Stimulated activated CD8-positive, alpha-beta memory T cell treated with anti-CD3 and anti-CD28 coated beads, Interleukin-7, amount 100 ng/mL, for 1 hour (primary cell): ENCODE measurements at places on chromosomes 7 and 10.

DNA sequence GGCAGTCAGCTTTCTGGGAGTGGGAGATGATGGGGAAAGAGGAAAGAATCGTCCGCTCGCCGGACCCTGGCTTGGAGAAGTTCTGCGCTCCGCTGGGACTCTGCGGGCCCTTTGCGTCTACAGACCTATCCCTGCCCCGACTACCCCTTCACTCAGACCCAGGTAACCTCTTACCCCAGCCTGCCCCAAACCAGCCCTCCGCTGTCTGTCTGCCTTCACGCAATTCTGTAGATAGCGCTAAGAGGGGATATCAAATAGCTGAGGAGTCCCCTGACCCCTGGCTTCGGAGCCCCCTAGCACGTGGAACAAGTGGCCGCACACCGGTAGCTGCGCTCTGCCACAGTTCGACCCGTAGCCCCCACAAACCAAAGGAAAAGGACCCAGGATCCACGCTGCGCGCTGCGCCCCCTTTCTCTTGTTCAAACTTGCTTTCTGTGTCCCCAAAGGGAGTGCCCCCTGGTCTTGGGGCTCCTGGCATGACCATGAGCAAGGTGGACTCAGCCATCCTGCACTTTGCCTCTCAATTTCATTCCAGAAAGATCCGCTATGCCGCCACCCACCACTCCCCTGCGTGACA is 7.0 kb downstream of the HOXA4 start:
- DNase-seq: no peak

DNA sequence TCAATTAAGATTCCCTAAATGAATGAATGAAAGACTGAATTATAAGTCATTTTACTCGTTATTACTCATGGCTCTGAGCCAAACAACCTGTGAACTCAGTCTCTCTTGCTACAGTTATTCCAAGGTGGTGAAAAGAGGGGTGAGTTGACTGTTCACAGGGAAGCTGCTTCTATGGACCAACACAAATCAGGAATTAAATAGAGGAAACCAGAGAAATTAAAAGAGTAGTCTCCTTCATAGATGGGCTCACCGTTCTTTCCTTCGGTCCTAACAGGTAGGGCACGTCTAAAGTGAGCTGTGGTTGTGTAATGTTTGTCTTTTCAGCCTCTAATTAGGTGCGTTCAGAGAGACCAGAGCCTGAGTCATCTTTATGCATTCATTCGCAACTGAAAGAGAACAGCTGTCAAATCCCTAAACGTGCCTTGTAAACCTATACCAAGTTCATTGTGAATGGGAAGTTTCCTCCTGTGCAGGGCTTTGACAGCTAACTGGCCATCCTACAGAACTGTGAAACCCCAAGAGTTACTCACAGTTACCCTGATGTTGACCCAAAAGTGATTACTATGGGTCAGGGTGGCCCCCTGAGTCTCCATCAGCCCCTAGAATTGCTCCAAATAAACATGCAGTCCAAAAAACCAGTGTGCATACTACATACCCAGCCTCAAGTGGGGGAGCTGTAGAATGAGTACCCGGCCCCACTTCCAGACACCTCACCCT is 18.2 kb upstream of the C10orf53 start:
- no peak for DNase-seq

DNA sequence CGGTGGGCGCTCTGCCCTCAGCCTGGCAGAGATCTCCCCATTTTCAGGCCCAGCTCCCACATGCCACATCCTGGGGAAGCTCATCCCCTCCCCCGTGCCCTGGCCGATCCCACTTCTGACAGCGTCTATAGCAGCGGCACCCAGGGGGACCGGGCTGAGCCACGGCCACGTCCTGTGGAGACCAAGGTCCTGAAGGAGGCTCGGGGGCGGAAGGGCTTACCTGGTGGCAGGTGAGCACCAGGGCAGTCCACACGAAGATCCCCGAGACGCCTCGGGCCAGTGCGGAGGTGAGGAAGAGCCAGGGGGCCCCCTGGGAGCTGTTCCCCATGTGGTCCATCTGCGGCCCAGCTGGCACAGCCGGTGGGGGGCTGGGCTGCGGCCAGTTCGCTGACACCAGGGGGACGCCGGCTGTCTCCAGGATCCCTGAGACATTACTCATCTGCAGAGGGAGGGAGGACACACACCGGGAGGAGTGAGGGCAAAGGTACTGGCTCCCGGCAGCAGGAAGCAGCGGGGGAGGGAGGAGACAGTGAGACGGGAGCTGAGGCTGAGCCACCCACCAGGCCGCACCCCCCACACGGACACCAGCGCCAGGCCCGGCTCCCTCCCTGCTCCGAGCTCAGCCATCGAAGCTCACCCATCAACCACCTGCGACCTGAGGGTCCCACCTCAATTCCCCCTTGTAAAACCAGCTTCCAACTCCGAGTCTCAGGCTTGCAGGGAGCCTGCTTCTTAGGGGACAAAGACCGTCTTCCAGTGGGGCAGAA is 776 bp downstream of the TMEM184A start:
- DNase-seq: no peak

GRCh38 chr7:117119192-117119924 is 166.1 kb downstream of the ST7 start:
- DNase-seq: peak; percentile 26
